Stimulated activated CD4-positive, alpha-beta T cell treated with anti-CD3 and anti-CD28 coated beads, Interleukin-1b, Interleukin-23, amount 100 ng/mL, for 1 hour (primary cell): ENCODE measurements at places on chromosomes 1 and 21.

DNA sequence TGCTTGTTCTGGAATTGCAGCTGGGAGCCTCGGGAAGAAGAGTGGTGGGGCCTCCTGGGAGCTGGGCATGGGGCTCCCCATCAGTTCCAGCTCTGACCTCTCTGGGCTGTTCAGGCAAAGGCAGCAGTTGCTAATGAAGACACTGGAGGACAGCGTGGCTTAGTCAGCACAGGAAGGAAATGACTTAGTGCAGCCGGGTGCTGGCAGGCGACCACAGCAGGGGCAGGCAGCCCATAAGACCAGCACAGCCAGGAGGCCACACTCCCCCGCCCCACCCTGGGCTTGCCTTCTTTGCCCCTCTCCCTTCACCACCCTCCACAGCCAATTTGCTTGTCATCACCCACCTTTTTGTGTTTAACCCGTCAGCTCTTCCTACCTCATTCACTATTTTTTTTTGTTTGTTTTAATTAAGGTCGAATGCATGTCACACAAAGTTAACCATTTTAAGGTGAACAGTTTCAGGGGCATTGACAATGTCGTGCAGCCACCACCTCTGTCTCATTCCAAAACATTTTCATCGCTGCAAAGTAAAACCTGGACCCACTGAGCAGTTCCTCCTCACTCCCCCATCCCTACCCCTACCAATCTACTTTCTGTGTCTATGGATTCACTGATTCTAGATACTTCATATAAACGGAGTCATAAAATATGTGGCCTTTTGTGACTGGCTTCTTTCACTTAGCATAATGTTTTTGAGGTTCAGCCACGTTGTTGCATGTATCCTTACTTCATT is 10.9 kb downstream of the OLIG2 start:
- DNase-seq: no peak

DNA sequence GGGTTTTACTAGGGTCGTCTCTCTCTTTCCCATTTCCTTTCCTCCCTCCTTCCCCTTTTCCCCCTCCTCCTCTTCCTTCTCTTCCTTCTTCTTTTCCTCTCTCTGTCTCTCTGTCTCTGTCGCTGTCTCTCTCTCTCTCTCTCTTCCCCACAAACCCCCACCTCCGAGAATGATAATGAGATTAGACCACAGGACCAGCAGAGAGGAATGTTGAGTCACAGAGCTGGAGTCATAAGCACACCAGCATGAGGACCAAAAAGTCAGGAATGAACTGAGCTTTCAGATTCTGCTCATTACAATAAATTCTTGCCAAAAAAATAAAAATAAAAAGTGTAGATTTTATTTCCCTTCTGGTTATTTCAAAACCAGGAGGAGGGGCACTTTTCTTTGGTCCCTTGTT is 377.4 kb downstream of the LTN1 start:
- DNase-seq: no peak

DNA sequence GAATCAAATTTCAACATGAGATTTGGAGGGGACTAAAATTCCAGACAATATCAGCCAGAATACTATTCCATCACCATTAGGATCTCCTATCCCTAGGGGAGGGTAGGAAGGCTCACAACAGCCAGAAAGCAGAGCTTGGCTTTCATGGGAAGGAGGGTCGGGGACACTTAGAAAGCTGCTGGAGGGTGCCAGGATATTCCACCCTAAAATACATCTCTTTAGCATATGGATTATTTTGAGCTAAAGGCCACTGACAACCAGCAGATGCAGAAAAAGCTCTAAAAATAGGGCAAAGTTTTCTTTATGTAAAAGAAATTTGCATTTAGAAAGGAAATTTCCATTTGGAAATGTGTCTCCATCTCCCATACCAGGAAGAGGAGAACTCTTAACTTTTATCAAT is 54.3 kb upstream of the PCP4 start:
- DNase-seq: no peak

DNA sequence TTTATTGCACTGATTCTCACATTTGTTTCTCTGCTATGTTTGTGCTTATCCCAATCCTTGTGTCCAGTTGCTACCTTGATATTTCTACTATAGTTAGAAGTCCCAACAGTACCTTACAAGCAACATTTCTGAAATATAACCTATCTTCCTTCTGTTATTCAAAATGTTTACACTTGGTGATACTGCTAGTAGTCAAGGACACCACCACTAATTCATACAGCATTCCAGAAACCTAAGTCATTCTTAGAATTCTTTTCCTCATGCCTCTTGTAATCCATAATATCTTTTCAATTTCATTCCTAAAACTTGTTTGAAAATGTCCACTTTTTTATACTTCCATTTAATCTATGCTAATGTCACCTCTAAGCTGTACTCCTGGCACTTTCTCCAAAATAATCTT is 2132.1 kb downstream of the NCAM2 start:
- DNase-seq: no peak

DNA sequence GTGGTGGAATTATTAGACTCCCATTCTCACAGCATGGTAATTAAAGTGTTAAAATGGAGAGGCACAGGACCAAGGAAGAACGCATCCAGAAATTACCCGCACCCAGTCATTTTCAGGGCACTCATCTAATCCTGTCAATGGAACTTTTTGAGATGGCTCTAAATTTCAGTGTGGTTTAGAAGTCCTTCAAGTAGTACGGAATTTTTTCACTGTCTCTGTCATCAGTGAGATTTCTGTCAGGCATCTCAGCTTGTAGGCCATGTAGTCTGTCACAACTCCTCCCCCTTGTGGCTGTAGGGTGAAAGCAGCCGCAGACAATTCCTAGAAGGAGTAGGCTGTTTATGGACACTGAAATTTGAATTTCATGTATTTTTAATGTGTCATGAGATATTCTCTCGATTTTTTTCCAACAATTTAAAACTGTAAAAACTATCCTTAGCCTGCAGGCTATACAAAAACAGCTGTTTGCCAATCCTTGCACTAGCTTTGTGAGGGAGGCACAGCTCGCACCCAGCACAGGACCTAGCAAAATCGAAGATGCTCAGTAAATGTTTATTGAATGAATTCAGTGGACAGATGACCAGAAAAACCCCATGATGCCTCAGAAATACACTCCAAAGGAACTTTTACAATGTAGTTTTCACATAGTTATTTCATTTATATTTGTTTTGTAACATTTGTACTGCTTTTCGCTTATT is 6.6 kb upstream of the NUP133 start:
- peak; percentile 17 for DNase-seq

DNA sequence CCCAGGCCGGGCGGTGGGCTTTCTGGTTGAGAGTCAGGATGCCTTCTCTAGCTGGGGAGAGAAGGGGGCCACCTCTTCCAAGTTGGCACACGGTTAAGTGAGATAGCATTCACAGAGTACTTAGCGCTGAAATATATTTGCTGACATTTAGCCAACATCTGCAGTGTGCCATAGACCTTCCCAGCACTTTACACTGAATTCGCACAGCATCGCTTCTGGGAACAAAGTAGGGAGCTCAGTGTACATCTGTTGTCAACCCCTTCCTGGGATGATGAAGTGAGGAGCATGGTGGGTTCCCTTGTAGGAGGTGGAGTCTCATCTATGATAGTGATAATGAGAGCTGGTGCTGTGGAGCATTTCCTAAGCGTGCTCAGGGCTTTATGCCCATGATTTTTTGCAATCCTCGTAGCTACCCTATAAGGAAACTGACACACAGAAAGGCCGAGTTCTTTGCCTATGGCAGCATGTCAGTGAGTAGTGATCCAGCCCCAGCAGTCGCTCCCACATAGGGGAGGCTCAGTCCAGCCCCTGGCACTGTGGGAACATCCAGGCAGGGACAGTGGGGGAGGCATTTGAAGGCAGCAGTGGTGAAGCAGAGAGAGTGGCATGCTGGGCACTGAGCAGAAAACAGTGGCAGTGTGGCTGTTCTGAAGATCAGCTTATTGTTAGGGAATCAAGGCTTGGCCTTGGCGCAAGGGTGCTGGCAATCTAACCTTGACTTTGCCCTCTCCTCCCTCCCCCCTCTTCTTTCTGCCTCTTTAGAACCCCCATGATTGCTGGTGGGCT is 176.2 kb downstream of the PGBD5 start:
- DNase-seq: no peak

- DNase-seq: no peak
Observed at GRCh38 chr1:18128298-18128697, 20.7 kb downstream of the IGSF21 start.

- no peak for DNase-seq
Observed at GRCh38 chr1:197998110-197998509, 80.9 kb downstream of the LHX9 start.
